ENCODE measurements at places on chromosomes 5 and 9.

GRCh38 chr9:17905781-17906175 is 326.9 kb downstream of the SH3GL2 start:
- no peak for DNase-seq

GRCh38 chr9:124964056-124964455 is 23.2 kb upstream of the GOLGA1 start:
- DNase-seq = no peak

GRCh38 chr9:26237256-26237655 is 559.0 kb upstream of the TUSC1 start:
- DNase-seq = no peak

- no peak for DNase-seq
These were observed 5.5 kb upstream of the ITK start for GRCh38 chr5:157175071-157175612.

DNA sequence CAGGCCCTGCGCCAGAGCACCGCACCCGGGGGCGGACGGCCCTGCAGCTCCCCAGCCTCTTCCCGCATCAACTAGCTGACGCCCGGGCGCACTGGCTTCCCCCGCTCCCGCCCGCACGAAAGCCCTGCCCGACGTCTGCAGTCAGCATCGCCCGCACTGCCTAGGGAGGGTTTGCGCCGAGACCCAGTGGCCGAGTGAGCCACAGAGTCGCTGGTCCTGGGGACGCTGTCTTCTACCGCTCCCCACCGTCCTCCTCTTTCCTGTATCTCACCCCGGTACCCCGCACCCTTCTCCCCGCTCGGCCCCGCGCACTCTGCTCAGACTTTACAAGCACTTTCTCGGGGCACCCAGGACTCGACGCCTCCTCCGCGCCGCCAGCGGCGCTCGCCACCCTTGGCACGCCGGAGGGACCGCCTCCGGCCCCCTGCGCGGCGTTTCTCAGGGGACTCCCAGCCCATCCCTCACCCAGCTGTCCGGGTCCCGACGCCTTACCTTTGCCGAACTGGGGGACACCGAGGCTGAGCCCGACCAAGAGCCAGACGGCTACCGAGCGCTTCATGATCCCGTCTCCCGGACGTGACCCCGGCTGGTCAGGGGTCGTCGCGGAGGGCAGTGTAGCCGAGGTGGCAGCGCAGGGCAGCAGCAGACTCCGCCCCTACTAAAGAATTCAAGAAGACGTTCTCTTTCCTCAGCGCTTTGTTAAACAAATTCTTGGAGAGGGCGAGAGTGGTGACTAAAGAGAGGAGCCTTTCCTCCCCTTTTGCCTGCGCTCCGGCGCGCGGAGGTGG is 670 bp downstream of the EDIL3 start:
- DNase-seq = no peak

DNA sequence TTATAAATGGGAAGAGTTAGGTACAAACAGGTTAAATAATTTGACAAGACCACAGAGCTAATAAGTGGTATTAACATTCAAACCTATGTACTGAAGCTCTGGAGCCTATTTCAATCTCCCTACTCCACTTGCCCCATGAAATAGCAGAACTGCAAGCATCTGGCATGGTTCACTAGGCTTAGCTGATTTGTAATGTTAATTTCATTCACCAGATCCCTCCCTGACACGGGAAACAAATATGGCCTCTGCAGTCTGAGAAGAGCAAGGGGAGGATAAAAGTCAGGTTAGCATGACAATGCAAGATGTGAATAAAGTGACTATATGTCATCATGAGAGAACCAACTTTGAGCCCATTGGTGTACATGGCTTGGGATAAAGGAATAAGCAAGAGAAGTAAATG is 428.8 kb downstream of the BRINP1 start:
- DNase-seq = no peak

- peak; percentile 12 for DNase-seq
These were observed 64.6 kb downstream of the ABCA1 start for GRCh38 chr9:104863180-104863883.

- DNase-seq = no peak
These were observed 152.0 kb downstream of the SH3GL2 start for GRCh38 chr9:17730899-17731298.

- DNase-seq = no peak
These were observed 670 bp downstream of the CCDC171 start for GRCh38 chr9:15553528-15553898.

DNA sequence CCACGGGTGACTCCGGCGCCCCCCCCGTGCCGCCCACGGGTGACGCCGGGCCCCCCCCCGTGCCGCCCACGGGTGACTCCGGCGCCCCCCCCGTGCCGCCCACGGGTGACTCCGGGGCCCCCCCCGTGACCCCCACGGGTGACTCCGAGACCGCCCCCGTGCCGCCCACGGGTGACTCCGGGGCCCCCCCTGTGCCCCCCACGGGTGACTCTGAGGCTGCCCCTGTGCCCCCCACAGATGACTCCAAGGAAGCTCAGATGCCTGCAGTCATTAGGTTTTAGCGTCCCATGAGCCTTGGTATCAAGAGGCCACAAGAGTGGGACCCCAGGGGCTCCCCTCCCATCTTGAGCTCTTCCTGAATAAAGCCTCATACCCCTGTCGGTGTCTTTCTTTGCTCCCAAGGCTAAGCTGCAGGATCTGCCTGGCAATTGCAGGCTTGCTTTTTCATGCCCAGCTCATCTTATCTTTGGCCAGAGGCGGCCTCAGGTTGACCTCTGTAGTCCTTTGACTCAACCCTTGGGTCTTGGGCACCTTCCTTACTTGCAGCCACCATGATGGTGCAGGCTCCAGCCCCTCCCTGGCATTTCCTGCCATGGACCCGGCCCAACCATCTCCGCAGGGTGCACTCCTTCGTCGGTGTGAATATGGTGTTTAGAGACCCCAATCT is 9.8 kb downstream of the CEL start:
- DNase-seq = no peak

DNA sequence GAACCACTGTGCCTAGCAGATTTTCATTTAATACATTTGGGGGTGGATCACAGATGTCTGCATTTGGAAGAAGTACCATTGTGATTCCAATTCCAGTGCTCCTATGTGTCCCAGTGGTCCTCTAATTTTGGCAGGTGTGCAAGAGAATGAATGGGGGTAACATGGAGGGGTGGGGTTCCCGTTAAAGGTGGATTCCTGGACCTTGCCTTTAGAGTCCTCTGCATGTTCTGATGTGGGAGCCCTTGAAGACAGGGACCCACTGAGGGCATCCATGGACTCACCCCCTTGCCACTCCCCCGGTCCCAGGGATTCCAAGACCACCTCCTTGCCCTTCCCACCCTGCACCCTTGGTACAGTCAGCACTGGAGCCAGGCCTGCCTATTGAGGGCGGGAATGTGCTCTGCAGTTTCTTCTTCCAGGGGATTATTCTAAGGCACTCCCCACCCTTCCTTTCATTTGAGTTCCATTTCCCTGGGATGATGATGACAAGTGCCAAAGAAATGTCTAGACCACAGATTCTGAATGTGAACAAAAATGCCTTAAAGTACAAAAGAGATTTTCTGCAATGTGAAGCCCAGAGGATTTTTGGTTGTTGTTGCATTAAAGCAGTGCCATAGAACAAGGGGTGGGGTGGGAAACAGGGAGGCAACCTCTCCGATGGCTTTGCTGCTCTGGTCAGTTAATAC is 119.4 kb upstream of the PTCH1 start:
- no peak for DNase-seq

GRCh38 chr9:108672475-108673190 is 183.2 kb downstream of the ACTL7B start:
- DNase-seq = no peak

DNA sequence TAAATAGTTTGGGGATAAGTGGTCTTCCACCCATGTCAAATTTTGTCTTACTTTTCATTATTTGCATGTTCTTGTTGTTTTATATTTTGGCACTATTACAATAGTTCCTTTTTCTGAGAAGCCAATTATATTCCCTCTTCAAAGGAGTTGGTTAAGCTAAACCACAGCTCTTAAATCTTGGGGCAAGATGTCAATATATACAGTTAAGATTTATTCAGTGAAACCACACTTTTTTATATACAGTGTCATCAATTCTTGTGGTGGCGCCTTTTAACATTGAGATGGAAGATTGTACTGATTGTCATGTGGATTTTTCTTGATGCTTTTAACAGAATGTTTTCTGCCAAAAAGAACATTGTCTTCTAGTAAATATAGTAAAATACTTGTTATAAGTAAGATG is 104.1 kb downstream of the MTREX start:
- DNase-seq = no peak

DNA sequence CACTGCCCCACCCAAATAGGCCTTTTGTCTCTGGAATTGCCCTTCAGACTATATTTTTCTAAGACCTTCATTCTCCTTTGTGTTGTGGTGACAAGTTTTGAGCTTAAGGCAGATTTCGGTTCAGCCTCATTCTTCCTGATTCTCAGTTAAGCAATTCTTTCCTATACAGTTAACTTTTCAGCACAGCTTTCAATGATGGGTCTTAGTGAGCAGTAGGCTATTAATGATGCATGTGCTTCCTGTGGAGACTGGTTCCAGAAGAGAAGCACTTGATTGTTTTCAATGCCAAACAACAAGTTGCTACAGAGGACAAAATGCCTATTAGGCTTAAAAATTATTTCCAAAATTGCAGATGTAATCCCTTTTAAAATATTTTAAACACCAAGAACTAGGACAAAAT is 47.7 kb upstream of the TLX3 start:
- no peak for DNase-seq

DNA sequence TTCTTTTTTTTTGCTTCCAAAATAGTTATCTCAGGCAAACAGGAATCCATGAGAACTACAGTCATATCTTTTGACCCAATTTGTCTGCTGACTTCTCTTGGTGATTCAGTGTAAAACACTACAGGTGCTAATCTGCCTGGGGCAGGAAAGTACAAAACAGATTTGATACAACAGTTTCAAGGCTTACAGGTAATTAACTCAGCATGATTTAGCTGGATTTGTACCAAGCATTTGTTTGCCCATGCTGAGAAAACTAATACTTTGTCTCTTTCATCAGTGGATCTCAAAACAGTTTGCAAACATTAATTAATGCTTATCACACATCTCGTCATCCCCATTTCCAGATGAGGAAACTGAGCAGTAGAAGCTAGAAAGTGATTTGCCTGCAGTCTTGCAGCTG is 312.5 kb upstream of the SEMA6A start:
- no peak for DNase-seq

- no peak for DNase-seq
These were observed 21.2 kb downstream of the OTULIN start for GRCh38 chr5:14685757-14686156.

DNA sequence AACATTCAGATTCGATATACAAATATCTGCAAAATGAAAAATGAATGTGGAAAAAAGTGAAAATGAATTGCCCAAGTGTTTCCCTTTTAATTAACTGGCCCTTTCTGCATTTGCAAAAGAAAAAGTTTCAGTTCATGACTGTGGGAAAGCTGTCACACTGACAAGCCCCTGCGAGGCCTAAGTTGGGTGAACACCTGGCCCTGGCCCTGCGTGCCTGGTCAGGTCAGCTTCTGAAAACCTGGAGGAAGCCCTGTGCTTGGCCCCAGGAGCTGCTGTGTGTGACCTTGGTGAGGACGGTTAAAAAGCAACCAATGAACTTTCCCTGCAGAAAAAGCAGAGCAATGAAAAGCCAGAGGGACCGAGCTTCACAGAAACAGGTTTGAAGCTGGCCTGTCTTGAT is 41.0 kb upstream of the SHC3 start:
- DNase-seq = no peak

GRCh38 chr5:75351139-75351926 is 14.3 kb downstream of the HMGCR start:
- DNase-seq = no peak

GRCh38 chr9:21764846-21765245 is 37.6 kb upstream of the MTAP start:
- no peak for DNase-seq

GRCh38 chr5:6488021-6488420 is 39.4 kb downstream of the UBE2QL1 start:
- DNase-seq = no peak

DNA sequence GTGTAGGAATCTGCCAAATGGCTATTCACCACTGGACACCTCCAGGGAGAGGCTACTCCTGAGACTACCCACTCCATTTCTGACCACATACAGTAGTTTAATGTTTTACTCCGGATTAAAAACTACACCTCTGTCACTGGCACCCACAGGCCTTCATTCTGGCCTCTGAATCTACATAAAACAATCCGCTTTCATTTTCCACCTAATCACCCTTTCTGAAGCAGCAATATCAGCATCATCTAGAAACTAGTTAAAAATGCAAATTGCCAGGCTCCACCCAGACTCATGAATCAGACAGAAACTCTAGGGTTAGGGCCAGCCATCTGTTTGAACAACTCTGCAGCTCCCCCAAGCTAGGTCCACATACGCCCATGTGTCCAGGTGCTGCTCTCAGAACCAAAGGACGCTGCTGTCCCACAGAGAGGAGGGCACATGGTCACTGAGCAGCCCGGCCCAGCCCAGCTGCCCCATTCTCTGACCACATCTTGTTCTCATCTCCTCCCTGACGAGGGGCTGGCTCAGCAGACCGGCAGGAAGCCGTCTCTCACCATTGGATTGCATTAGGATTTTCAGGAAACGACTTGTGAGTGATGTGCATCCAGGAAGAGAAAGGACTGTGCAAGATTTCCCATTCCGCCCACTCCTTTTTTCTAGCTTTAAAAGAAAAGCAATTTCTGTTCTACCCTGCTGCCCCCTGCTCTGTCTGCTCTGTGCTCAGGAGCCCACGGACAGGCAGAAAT is 34.7 kb downstream of the ADAM19 start:
- DNase-seq = peak; percentile 7

GRCh38 chr9:69532396-69532795 is 139.8 kb downstream of the APBA1 start:
- no peak for DNase-seq

DNA sequence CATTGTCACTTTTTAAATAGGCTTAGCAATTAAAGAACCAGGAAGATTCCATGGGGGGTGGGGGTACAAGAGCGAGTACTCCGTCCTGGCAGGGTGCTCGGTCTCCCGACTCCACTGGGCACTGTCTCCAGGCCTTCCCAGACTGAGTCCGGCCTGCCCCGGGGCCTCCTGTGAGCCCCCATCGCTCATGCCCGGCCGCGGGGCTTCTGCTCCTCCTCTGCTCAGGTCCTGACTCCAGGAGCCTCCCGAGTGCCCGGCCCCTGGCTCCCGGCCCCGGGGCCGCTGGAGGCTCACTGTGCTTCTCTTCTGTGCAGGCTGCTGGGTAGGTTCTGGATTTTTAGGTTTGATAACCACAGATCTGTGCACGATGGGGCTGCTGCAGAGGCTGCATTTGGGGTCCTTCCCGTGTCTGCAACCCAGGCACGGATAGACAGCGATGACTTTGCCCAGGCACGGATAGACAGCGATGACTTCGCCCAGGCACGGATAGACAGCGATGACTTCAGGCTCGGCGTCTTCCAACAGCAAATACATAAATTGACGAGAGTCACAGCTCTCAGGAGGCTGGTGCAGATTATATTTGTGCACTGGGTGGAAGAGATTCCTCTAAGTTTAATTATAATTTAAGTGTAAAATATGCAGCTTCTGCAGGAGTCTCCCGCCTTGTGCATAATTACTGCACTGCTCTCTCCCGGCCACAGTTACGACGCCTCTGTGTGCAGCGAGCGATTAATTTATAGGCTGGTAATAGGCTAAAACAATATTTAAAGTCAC is 74.8 kb upstream of the RXRA start:
- no peak for DNase-seq

- no peak for DNase-seq
These were observed 14.9 kb upstream of the HRH2 start for GRCh38 chr5:175642998-175643397.

All from T follicular helper cell (primary cell).